Psoas muscle (tissue), 8 donors: ENCODE measurements at places on chromosomes 3 and 15. TPM values are rescaled to one million over a fixed set of nuclear protein-coding genes. Genes with fewer than 3 reads are reported as not detected.

The AGBL1 gene
- 13.6 TPM for total RNA-seq

The TRH gene
- total RNA-seq: not detected

DNA sequence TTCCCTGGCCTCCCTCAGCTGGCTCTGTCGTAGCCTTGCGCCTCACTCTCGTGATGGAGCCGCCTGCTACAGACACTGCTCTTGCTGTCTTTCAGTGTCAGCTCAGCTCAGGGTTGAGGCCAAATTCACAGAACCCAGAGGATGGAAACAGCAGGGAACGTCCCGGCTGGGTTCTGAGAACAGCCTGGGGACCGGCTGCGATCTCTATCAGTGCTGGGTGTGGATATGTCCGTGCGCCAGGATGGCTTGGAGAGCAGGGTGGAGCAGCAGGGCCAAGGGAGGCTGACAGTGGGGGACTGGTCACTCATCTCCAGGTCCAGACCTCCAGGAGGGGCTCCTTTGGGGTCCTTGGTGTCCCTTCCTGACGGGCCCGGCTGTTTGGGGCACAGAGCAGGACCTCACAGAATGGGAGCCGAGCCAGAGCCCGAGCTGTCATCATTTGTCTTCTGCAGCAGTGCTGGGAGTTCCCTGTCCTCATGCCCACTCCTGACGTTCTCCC lies 18.4 kb downstream of the KLF15 start:
- H3K4me1 ChIP-seq: no peaks in the 10 kb centered on the region
- peaks cover 6% of the 10 kb centered on the region for H3K36me3 ChIP-seq
- peak; percentile 54 for DNase-seq
- no peaks in the 10 kb centered on the region for H3K27me3 ChIP-seq

The TMEM158 gene
- 1.5 TPM for total RNA-seq

GRCh38 chr3:103787164-103787871 lies 1352.5 kb downstream of the ZPLD1 start:
- no peaks in the 10 kb centered on the region for H3K36me3 ChIP-seq
- peak overlapping the region; percentile 47 for H3K27ac ChIP-seq
- no peak overlapping the region for H3K4me3 ChIP-seq

The MUSTN1 gene
- 138 TPM for total RNA-seq

The KIF15 gene
- 0.44 TPM for total RNA-seq
